ENCODE measurements at places on chromosomes 6 and 20.

DNA sequence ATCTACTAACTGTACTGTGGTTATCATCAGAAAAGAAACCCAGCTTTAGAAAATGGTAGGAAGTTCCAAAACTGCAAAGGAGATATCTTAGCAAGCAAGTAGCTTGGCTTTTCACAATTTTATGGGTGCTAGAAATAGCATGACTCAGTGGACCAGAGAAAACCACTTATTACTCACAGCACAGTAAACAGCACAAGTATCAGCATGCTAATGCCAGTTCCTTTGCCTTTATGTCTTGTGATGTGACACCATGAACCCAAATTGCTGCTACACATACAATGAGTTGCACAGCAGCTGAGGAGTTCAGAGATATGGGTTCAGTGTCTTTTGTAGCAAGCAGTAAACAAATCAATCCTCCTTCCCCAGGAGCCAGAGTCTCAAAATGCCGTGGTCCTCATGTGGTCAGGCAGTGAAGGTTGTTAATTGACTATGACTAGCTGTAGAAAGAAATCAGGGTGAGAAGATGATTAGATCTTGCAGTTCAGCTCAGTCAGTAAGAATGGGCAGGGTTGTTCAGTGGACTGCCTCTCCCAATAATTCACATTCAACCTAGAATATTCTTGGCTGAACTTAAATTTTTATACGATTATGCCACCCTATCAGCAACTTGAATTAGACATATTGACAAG is 73.3 kb downstream of the OPRM1 start:
- DNase-seq: no peak

DNA sequence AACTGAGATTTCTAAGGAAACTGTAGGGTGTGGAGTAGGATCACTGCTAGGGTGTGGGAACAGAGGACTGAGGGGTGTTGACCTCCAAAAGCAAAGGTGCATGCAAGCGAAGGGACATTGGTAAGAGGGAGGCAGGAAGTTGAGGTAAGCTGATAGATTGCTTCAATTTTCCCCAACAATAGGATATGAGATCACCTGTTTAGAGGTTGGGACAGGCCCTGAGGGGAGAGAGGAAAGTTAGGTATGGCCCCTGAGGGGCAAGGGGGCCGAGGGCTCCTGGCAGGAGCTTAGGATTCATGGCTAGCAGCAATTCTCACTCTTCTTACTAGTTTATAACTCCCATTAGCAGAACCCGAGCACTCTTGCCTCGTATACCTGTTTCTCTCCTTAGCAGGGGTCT is 106.8 kb upstream of the RPS6KA2 start:
- no peak for DNase-seq

GRCh38 chr6:46772762-46773161 is 20.4 kb upstream of the MEP1A start:
- no peak for DNase-seq

GRCh38 chr6:127468936-127469335 is 9.7 kb upstream of the KIAA0408 start:
- DNase-seq: no peak

GRCh38 chr6:39196673-39197091 is 32.6 kb downstream of the KCNK5 start:
- DNase-seq: no peak

GRCh38 chr6:142885182-142885867 is 59.7 kb downstream of the HIVEP2 start:
- no peak for DNase-seq

DNA sequence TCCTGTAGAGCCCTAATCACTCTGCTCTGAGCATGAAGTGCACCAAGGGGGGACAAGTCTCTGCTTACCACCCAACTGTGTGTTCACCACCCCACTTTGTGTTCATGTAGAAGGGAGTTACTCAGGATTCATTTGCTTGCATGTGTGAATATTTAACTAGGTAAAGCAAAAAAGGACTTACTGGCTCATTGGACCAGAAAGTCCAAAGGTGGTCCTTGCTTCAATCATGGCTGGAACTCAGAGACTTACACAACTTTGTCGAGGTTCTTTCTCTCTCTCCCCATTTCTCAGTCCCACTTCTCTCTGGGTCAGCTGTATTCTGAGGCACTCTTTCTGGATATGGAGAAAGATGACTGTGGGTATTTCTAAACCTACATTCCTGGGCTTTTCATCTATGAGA is 4.0 kb downstream of the TMEM200A start:
- DNase-seq: no peak

DNA sequence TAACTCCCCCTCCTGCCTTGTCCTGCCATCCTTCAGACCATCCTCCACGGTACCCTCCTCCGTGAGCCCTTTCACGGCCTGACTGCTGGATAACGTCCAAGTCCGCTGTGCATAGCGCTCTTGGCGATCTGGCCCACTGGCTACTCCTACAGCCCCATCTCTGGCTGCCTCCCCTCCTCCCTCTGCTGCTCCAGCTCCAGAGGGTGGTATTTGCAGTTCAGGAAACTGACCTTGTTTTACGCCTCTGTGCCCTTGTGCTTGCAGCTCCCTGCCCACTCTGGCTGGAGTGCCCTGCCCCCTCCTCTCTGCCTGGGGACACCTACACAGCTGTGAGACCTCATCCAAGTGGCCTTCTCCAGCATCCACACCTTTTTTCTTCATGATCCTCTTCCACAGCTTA is 6.5 kb upstream of the RREB1 start:
- DNase-seq: no peak

DNA sequence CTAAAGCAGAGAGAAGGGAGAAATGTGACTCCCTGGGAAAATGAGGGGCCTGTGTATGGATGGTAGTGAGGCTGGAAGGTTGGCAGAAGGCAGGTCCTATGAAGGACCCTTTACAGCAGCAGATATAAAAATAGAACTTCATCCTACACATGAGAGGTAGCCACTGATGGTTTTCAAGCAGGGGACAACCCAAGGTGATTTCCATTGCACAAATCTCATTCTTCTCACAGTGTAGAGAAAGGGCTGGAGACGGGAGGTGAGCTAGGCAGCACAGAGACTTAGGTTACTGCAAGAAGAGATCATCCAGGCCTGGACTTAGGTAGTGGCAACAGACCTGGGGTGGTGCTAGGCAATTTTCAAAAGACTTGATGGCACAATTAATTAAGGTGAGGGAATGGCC is 30.7 kb downstream of the TRAM2 start:
- no peak for DNase-seq

DNA sequence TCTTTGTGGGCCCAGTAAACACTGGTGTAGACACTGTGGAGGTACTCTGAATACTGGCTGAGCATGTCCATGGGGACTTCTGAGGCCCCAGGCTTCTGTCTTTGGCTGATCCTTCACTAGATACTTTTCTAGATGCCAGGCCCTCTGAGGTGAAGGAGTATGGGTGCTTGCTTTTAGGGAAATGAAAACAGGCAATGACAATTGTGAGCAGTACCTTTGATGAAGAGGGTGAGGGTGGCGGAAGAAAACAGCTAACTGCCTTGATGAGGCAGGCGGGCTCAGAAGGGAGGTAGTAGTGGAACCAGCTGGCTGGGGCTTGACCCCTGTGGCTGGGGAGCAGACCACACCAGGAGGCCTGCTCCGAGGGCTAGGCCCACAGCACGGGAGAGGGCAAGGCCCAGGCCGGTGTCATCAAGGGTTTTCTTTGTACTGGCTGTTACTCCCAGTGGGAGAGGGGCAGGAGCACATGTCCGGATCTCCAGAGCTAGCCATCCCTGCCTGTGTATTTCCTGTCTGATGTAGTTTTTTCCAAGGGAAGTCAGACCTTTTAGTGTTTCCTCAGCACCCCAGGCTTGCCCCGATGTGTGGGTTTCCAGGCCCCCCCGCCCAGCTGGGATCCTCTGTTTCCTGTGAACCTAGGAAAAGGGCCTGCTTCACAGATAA is 3.9 kb downstream of the PLCG1 start:
- no peak for DNase-seq

DNA sequence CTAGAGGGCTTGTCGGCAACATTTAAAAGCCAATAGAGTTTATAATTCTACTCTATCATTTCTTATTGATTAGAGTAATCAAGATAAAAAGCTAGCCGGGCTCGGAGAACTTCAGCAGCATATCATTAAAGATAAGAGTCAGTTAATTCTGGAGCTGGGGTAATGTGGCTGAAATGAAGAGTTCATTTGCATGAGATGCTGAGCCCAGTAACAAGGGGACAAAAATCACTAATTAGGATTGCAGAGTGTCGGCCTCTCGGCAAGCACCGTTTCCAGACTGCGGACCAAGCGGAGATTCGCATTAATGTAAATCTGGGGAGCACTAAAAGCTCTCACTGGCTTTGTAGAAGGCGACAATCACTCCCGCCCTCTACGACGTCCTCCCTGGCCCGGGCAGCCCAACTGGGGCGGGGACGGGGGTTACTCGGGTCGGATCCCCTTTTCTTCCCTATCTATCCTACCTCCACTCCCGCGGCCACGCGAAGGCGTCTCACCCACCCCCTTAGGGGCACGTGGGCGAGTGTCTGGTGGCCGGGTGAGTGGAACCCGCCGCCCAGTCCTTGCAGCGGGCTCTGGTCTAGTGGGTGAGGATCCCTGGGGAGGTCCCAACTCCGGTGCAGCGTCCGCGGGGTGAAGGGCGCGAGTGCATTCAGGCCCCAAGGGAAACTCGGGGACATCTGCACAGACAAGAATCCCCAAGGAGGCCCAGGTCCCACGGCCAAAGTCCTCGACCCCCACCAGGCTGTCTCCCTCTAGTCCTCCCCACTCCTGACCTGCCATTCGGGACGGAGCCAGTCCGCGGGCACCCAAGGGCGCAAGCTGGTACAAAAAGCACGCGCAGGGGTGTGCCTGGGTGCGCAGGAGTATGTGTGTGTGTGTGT is 42.2 kb upstream of the OSTM1 start:
- DNase-seq: no peak

DNA sequence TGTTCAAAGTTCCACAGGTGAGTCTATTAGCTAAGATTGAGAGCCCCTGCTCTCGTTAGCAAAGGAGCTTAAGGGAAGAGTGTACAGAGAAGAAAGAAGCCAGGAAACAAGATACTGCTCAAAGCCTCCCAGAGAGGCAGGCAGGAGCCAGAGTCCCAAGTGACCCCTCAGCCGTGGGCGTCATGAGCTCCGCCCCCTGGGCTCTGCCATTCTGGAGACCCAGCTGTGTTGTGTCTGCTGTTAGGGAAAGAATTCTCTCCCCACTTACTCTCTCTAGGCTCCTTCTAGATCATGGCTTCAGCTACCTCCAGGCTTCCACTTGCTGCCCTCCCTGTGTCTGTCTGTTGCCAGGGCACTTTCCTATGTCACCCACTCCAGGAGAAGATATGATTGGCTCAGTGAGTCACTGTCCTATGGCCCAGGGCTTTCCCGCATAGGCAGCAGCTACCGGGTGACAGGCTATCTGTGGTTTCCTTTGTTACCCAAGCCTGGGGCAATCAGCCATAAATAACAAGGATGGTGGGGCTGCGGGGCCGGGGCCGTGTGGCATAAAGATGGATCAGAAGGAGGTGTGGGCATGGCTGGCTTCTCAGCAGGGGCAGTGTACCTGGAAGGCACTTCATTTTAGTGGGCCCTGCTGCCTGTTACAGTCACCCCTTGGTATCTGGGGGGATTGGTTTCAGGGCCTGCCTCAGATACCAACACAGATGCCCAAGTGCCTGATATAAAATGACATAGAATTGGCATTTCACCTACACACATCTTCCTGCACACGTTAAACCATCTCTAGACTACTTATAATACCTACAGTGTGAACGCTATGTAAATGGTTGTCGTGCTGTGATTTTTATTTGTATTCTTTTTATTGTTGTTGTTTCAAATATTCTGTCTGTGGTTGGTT is 118.9 kb downstream of the ARMC2 start:
- DNase-seq: no peak

DNA sequence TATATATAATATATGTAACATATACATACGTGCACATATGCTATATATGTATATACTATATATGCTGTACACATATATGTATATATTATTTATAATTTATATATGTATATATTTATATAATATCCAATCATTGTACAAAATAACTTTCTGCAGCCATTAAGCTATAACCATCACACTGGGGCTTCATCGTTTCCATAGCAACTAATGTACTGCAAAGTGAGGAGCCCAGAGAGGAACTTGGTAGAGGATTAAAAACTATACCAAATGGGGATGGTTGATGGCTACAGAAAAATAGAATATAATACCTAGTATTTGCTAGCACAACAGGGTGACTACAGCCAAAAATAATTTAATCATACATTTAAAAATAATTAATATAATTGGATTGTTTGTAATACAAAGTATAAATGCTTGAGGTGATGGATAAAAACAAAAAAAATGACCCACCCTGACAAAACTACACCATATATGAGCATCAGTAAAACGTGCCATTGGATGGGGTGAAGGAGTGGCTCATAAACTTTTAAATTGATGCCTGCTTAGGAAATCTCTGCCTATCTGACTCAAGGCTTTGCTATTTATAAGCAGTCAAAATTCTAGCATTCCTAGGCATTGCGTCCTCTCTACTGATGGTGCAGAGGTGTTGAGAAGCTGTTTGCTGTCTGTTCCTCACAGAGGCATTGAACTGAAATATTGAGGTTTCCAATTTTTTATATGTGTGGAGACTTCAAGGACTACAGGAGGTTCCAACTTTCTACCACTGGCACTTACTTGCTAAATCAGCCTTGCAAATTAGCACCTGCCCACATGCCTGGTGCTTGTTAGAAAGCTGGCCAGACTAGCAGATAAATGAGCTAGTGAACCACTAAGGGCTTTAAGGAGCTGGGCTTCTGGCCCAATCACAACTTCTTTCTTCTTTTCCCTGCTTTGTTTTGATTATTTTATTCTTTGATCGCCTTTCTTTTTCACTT is 190.1 kb downstream of the SCP2D1 start:
- DNase-seq: no peak

GRCh38 chr6:153090241-153090930 is 40.7 kb downstream of the RGS17 start:
- DNase-seq: no peak

DNA sequence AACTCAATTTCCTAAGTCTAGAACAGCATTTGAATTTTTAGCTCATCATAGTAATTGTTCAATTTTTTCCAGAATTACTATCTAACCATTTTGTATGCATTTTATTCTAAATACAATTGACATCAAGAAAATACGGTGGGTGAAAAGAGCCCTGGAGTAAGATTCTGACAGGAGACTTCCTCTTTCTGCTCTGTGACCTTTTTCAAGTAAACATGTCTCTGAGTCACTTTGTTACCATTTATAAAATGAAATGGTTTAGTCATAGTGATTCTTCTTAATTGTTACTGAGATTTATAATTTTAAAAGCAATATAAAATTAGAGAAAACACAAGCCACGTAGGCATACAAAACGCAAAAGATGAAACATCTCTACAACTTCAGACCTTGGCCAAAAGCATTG is 80.2 kb downstream of the PLCB1 start:
- no peak for DNase-seq

DNA sequence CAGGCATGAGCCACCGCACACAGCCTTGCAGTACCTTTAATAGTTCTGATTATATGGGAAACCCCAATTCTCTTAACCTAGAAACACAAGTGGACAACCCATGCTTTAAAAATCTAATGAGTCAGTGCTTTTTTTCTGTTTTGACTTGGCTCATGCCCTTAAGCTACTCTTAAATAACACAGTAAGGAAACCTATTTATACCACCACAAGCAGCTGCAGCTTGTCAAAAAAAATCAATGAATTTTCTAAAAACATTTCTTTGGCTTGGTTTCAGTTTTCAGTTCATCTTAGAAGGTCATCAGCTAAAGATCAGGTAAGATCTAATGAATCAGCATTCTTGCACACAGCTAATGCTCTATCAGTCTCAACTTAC is 124.1 kb upstream of the DST start:
- no peak for DNase-seq

- no peak for DNase-seq
Observed at GRCh38 chr6:151326116-151326825, 65.1 kb downstream of the ZBTB2 start.

- no peak for DNase-seq
Observed at GRCh38 chr20:51640743-51641142, 98.2 kb upstream of the NFATC2 start.

GRCh38 chr6:36069573-36069972 is 42.0 kb downstream of the MAPK14 start:
- DNase-seq: no peak

Measured in type B pancreatic cell (in vitro differentiated cells).